ENCODE measurements at places on chromosomes 6 and 20.

- no peak for DNase-seq
Observed at GRCh38 chr6:17103715-17104114, 1.9 kb downstream of the STMND1 start.

GRCh38 chr6:156425359-156426020 lies 351.7 kb upstream of the ARID1B start:
- peak; percentile 98 for DNase-seq

GRCh38 chr6:113879186-113880096 lies 22.3 kb downstream of the MARCKS start:
- peak; percentile 85 for DNase-seq

DNA sequence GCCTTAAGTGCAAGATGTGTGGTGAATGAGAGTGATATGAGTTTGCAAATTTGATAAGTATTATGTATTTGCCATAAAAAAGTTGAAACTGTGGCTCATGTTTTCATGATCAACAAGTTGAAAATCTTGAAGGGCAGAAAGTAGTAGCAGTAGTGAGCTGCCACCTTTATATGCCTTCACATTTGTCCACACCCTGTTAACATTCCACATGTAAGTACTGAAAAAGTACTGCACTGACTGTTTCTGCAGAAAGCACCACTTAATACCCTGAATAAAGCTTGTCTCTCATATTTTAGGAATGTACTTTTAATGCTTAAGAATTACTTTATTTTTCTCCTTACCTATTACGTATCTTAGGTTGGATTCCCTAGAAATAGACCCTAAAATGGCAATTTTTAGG lies 45.9 kb downstream of the FLRT3 start:
- DNase-seq: no peak

DNA sequence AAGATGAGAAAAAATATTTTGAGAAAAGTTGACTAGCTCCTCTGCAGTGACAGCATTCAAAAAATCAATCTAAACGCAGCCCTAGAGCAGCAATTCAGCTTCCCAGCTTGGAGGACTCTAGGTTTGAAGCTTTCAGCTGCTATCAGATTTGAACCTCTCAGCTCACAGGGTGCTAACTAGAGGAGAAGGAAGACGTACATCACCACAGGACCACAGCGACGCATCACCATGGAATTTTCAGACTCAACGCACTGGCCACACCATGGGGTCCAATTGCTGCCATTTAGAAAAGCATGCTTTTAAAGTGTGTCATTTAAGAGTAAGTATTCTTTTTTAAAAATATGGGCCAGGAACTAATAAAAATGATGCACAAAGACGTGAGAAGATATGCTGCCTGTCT lies 45.0 kb upstream of the FUCA2 start:
- peak; percentile 98 for DNase-seq
